Ovary (tissue), 10 donors: ENCODE measurements at places on chromosomes 11 and 22. TPM values are rescaled to one million over a fixed set of nuclear protein-coding genes. Genes with fewer than 3 reads are reported as not detected.
A peak's percentile ranks its signal among the peaks of the same experiment; 100 is the strongest.

- H3K4me1 ChIP-seq: no peaks in the 10 kb centered on the region
- no peak for DNase-seq
- H3K27me3 ChIP-seq: no peaks in the 10 kb centered on the region
These were observed 611.8 kb downstream of the BRD1 start for GRCh38 chr22:49215840-49216239.

Gene KCNJ4
- total RNA-seq: not detected

GRCh38 chr11:133136376-133136775 is 395.9 kb downstream of the OPCML start:
- no peaks in the 10 kb centered on the region for H3K27me3 ChIP-seq
- H3K36me3 ChIP-seq: no peaks in the 10 kb centered on the region
- no peak for DNase-seq
- no peak overlapping the region for H3K4me3 ChIP-seq
- H3K4me1 ChIP-seq: no peaks in the 10 kb centered on the region
- no peak overlapping the region for H3K27ac ChIP-seq

DNA sequence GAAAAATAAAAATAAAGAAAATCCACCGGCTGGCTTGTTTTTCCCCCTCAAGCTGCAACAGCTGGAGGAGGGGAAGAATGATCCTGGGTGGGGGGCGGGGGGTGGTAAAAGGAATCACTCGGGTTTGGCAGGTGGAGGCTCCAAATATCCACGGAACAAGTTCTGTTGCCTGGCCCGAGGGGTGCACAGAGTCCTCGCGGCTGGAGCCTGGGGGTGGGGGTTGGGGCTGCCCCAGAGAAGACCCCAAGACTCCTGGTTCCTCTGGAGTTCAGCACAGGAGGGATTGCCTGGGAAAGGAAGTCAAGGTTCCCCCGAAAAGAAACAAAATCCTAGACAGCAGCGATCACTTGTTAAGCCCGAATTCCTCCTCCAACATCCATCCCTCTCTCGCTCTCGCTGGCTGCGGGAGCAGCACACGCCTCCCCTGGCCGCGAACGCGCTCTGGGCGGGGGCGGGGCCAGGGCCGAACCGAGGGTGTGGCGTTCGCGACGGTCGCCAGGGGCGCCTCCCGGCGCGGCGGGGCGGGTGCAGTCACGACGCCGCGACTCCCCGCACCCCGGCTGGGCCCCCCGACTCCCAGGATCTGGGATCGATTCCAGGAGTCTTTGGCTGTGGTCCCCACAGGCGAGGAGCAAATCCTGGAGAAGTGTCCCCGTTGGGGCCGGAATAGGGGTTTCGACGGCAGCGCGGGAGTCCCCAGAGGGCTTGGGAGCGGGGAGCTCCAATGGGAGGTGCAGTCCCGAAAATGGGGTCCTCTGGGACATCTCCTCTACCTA is at the start of gene KCNA4:
Gene KCNA4 (minus strand): TSS at position 443 of the 776 bp plus-strand sequence. CDS start 4,352 bp downstream, outside the sequence.
- peak within 1 kb of the TSS; percentile 22 for H3K4me3 ChIP-seq
- no peaks in the 10 kb centered on the region for H3K4me1 ChIP-seq
- H3K27ac ChIP-seq: no peak within 1 kb of the TSS
- DNase-seq: no peak
- H3K27me3 ChIP-seq: no peaks in the 10 kb centered on the region
- H3K36me3 ChIP-seq: no peaks in the 10 kb centered on the region

DNA sequence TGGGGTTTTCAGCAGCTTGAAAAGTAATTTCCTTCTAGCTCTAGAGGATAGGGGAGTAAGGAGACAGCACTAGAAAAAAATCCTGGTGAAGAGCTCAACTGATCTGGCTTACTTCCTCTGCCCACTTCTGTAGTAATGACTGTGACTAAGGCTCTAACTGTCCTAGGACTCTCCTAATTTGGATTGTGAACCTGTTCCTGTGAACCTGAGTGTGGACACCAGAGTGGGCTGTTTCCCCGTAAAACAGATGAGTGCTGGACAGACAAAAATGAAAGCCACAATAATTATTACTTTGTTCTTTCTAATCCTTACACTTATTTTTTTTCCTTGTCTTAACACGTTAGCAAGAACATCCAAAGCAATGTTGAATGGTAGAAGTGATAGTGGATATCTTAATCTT is 154.1 kb downstream of the AASDHPPT start:
- H3K4me3 ChIP-seq: no peak overlapping the region
- peaks cover 2% of the 10 kb centered on the region for H3K27me3 ChIP-seq
- DNase-seq: no peak
- no peak overlapping the region for H3K27ac ChIP-seq
- no peaks in the 10 kb centered on the region for H3K4me1 ChIP-seq
- no peaks in the 10 kb centered on the region for H3K36me3 ChIP-seq

Gene CENPM
- 1.8 TPM for total RNA-seq

DNA sequence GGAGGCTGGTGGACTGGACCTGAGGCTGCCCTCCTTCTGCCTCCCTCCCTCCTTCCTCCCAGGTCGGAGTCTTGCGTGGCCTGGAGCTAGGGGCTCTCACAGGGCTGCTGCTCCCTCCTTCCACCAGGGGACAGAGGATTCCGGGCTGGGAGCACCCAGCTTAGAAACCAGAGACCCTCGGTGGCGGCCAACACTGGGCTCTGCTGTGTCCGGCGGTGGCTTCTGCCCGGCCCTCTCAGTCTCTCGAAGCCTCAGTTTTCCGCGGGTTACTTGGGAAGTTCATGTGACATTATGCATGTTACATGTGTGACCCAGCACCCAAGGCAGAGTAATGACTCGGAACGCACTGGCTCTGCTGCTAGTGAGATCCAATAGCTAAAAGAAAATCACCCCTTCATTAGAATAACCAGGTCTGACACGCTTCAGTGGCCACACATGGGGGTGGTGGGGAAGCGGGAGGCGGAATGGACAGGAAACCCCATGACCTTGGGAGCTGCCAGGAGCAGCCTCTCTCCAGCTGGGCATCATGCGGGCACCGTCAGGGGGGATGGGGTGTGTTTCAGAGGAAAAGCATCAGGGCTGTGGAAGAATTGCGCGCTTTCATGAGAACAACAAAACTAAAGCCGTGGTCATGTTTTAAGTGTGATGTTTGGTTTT is 5.9 kb upstream of the MRGPRG start:
- H3K4me1 ChIP-seq: no peaks in the 10 kb centered on the region
- DNase-seq: no peak
- no peak overlapping the region for H3K27ac ChIP-seq
- H3K4me3 ChIP-seq: no peak overlapping the region
- H3K36me3 ChIP-seq: no peaks in the 10 kb centered on the region
- no peaks in the 10 kb centered on the region for H3K27me3 ChIP-seq

- H3K27ac ChIP-seq: no peak overlapping the region
- no peaks in the 10 kb centered on the region for H3K4me1 ChIP-seq
- no peak for DNase-seq
- no peaks in the 10 kb centered on the region for H3K27me3 ChIP-seq
These were observed 165.7 kb downstream of the INSC start for GRCh38 chr11:15280393-15280792.

GRCh38 chr11:100757646-100758045 is 70.6 kb downstream of the ARHGAP42 start:
- H3K36me3 ChIP-seq: no peaks in the 10 kb centered on the region
- H3K4me3 ChIP-seq: no peak overlapping the region
- H3K27me3 ChIP-seq: no peaks in the 10 kb centered on the region
- no peak for DNase-seq
